ENCODE measurements at places on chromosomes 6 and 20.
A peak's percentile ranks its signal among the peaks of the same experiment; 100 is the strongest.

DNA sequence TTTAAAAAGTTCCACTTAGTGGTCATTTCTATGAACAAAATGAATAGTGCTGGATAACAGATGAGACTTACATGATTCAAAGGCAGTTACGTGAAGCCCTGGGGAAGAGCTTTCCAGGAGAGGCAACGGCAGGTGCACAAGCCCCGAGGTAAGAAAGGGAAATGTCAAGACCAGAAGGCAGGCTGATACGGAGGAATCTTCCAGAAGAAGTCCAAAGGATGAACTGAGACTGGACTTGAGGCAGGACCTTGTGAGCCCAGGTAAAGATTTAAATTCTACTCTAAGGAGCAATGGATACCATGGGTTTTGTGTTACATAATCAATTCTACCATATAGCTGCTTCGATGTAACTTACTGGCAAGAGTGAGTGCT, 164.6 kb downstream of the BCAS1 start:
- no peak for DNase-seq

DNA sequence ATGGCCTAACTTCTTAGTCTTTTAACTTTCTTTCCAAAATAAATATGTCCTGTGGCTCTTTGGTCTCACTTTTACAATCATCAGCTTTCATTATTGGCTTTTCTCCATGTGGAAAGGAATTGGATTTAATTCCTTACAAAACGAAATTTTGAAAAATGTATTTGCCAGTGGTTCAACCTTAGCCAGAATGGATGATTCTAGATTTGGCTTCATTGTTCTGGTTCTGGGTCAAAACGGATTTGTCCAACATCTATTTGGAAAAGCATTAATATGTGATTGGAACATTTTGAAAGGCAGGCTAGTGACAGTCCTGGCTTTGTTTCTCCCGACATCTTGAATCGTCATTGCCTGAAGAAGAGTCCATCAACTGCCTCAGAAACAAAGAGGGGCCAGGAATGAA, 59.2 kb downstream of the TENT5A start:
- no peak for DNase-seq

GRCh38 chr6:89657445-89658158, 19.1 kb upstream of the LYRM2 start:
- no peak for DNase-seq

DNA sequence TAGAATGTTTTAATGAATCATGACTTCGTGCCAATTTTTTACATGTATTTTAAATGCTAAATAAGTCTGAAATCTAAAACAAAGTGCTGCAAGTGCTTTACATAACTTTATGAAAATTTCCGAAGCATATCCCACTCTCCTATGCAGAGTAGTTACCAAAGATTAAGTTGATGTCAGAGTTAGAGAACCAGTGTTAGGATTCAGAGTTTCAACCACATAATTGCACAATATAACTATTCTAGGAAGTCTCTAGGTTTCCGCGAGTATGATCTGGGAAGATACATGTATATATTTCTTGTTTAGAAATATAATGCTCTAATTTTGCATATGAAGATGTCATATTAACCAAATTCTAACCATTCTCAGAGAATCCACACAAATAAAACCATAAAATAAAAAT, 74.8 kb downstream of the ASCC3 start:
- DNase-seq: peak; percentile 82

- no peak for DNase-seq
Measured at GRCh38 chr6:33747823-33748222, 1.1 kb upstream of the IP6K3 start.

DNA sequence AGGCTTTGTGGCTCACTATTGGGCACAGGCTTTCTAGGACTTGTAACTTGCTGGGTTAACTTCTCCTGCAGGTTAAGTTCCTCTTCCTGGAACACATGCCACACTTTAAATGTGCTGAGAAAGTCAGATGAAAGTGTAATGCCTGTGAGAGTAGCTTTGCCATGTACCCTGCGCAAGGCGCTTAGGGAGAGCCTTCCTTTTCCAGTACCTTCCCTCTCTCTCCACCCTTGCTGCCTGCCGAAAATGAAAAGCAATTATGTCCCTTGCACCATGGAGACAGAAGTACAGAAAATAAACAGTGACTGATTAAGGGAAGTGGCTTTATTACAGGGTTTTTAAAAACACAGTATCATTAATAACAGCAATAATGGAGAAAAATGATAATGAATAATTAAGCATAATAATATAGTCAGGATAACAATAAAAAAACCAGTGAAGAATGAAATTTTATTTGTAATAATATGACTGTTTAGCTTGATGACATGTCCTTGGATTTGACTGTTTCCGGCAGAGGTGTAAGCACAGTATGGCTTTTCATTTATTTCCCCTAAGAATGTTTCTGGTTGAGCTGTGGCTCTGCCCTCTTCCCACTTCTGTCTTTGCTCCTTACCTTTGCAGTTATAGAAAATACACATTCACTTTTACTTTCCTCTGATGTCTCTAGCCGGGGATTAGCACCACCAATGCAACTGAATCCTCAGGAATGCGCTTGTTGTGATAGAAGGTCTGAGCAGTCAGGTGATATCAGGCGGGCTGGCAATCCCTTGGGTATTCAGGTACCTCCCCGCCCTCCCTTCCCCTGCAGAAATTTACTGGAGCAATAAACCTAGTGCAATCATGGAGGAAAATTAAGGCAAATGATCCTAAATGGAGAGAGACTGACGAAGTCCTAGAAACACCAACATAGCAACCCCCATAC, 472.3 kb upstream of the CITED2 start:
- DNase-seq: peak; percentile 47

- no peak for DNase-seq
Measured at GRCh38 chr6:154408891-154409500, 52.4 kb upstream of the IPCEF1 start.

- no peak for DNase-seq
Measured at GRCh38 chr6:164502833-164503232, 806.6 kb downstream of the C6orf118 start.

GRCh38 chr6:43852350-43852864, 82.4 kb downstream of the VEGFA start:
- DNase-seq: no peak
